ENCODE measurements at places on chromosomes 4 and X.

DNA sequence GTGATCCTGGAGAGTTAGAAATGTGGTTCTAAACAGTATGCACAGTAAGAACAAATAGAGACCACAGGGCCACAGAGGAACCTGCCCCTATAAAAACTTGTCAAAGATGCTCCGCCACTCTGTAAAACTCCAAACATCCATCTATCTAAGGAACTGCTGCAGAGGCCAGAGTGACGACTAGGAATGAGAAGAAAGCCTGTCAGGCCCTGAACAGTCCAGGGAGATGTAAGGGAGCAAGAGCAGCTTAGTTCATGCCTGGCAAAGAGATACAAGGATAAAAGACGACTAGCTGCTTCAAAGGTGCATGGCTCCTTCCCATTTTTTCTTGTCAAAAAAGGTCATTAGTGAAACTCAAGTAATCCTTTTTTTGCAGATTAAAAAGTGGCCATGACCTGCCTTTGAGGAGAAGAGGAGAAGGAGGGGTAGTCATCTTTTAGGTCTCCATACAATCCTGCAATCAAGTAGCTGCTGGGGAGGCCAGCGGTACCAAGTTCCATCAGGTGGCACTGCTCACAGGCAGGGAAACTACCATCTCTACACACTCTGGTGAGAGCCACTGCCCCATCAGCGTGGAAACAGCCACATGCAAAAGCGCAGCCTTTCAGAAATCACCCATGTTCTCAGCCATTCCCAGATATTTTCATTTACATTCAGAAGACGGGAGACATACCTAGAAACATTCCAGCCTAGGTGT is 162.1 kb downstream of the TSPAN5 start:
- DNase-seq: no peak

DNA sequence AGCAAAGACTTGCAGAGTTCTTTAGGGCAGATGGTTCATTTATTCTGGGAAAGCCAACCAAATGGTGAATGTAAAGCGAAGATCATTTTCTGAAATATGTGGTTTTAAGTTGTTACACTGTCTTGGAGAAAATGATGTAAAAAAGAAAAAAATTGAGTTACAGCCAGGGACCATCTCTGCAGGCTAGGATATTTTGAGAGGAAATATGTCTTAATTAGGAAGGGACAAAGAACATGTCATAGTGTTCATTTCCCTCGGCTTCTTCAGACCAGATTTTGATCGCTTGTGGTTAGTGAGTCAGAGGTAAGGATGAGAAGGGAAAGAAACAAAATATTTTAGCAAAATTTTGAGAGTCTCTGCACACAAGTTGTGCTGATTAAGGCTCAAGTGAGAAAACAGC is 59.0 kb upstream of the C1QTNF7 start:
- no peak for DNase-seq

DNA sequence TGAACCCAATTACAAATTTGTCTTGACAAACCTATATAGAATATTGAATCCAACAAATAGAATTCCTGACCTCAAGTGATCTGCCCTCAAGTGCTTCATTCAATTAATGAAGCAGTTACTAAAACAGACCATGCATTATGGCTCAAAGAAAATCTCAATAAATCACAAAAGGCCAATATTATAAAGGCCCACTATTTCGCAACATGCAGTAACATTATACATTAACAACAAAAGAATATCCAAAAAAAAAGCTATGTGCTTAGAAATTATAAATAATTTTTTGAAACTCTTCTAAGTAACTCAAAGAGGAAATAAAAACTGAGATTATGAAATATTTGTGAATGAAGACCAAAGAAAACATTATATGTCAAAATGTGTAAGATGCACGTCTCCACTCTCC is 177.7 kb downstream of the ZNF674 start:
- DNase-seq: no peak

DNA sequence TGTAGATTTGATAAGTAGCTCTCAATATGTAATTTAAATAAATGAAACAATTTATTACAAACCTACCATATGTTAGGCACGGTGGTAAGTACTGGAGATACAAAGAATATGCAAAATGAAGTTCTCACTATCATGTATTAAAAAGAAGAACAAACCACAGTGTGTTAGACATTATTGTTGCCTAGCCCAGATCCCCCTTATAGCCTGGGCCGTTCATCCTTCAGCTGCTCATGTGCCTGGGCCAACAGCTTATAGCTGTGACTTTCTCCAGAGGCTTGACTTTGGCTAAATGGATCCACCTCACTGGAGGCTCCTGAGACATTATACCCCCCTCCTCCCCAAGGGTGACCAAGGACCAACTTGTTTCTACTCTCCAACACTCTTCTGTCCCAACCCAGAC is 29.8 kb upstream of the CCNG2 start:
- DNase-seq: no peak

GRCh38 chr4:6106156-6106555 is 87.9 kb upstream of the C4orf50 start:
- DNase-seq: no peak

DNA sequence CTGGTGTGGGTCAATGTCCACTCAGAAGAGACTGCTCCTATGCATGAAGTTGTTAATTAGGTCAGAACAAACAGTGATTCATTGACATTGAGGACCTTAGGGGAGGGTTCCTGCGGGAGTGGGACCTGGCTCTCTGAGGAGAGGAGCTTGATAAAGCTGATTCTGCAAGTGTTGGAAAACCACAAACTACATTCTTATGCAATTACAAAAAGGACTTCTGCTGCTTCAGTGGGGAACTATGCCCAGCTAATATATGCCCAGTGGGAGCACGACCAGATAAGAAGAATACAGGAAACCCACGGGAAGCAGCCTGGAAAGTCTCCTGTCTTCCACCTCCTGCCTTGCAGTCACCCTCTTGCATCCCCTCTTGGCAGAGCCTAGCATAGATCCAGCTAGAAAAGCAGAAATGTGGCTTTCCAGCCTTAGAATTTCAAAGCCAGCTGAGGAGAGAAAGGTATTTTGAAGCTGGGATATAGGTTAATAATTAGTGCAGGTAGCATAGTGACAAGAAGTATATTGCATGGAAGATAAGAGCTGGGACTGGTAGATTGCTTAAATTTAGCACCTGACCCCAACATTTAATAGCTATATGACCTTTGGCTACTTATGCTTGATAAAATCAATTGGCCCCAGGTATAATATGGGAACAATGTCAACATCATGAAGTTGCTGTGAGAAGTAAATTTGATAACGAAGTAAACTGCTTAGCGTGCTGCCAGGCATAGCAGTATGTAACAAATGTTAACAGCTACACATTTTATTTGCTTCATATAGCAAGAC is 34.9 kb upstream of the UGT8 start:
- DNase-seq: no peak

- no peak for DNase-seq
Observed at GRCh38 chrX:109830704-109831206, 97.7 kb upstream of the ACSL4 start.

DNA sequence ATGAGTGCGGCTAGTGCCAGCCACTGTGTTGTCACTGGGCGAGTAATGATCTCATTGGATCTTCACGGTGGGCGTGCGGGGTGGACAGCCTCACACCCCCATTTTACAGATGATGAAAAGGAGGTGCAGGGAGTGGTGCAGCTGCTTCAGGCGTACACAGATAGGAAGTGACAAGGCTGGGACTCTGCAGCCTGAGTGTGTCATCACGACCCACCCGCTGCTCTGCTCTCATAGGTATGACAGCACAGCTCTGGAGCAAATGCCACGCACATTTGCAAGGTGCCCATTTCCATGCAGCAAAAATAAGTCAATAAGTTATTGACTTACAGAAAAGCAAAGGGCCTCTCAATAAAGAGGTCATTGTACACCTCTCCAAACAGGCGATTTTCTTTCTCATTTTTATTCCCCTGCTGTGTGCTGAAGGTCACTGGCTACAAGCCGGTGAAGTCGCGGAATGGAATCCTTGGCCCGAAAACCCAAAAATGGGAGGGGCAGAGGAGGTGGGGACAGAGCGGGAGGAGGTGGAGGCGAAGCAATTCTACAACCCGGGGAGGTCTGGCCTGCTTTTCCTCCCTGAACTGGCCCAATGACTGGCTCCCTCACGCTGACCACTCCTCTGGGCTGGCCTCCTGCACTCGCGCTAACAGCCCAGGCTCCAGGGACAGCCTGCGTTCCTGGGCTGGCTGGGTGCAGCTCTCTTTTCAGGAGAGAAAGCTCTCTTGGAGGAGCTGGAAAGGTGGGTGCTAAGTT is at the start of gene SOD3:
Gene SOD3, plus strand, starts transcription at position 658 of the 750 bp plus-strand sequence. CDS start 3,949 bp downstream, outside the sequence.
- DNase-seq: peak; percentile 76

DNA sequence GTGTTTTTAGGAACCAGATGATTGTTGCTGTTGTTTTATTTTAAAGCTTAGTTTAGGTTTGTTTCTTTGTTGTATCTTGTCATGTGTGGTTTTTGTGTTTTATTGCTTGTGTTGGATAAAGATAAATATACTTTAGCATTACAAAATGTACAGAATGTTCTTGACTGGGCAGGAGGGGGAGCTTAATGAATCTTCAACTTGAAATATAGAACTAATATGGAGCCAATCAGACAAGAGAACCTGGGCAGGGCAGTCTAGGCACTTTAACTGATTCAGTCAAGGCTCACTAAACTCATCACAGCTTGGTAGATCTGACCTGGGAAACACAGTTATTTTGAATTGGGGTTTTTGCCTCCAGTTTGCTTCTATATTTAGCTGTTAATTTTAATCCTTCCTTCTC is 304.2 kb downstream of the ARHGAP24 start:
- DNase-seq: no peak

- DNase-seq: no peak
Observed at GRCh38 chr4:26701786-26702227, 117.9 kb downstream of the TBC1D19 start.

DNA sequence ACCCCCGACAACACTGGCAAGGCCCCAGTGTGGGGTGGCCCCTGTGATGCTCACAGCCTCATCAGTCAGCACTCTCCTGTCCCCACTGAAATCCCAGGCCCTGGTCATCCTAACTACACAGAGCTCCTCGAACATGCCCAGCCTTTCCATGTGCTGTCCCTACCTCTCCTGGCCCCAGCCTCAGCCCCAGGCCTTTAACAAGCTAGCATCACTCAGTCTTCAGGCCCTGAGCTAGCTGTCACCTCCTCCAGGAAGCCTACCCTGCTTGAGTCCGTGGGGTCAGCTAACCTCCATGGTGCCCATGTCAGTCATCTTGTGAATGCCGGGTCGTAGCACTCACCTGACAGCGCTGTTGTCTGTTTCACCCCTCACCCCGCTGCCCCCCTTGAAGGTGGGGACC is 25.6 kb upstream of the C4orf50 start:
- no peak for DNase-seq

DNA sequence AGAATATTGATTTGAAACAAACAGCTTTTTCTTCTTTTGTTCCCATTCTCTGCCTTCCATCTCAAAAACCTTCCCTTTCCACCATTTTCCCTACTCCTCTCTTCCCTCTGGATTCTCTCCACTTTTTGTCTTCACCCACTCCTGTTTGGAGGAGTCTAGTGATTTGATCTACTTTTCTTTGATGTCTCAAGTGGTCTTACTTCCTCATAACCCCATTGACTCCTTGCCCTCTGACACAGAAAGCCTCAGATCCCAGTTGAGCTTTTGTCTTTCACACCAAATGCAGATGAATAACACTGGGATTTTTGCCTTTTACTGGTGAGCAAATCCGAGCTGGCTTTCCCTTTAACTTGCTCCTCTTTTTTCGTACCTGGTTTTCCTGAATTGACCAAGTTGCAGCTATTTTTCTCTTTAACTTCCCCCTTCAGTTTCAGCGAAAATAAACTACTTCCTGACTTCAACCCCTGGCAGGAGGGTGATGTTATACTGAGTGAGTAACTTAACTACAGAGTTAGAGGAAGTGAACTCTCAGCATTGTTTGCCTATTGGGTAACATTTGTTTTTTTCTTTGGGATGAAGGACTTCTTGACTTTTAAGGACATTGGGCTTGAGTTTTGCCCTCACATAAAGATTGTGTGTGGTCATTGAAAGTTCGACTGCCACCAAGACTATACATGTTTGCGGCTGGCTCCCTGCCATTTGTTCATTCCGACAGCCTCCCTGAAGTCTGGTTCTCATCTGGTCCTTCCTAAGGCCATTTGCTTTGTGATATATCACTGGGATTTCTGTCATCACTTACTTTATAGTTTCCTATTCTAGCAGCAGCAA is 392.8 kb upstream of the NR3C2 start:
- DNase-seq: no peak

- no peak for DNase-seq
Observed at GRCh38 chrX:123698979-123699520, 33.8 kb downstream of the THOC2 start.

DNA sequence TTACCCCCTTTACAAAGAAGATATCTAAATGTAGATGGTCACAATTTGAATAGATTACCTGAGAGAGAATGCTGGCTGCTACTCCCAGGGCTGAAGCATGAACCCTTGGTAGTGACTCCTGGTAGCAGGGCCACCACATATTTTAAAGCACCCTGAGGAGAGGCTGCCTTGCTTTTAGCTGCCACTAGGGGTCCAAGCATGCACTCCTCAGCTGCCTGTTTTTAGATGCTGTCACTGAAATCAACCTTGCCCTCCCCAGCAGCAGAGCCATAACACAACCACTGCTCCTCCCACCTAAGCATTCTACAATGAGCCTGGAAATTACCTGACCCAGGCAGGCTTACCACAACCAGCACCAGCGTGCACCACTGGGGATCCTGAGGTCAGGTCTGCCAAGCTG is 850.9 kb downstream of the FAM133A start:
- DNase-seq: no peak

DNA sequence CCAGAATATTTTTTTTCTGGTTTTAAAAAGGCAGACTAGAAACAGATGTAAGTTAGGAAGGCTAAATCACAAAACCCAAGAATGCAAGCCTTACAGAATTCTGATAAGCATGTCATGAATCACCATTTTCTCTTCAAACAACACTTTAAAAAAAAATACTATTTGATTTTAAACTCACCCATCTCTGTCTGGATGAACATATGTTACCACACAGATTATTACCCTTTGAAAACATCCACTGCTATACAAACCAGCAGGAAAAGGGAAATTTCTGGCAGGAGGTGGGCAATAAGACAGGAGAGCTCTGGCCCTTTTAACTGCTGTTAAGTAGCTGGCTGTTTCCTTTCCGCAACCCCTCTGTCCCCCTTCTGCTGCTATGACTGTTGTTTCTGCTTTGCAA is 317.7 kb upstream of the NOCT start:
- DNase-seq: no peak

- no peak for DNase-seq
Observed at GRCh38 chr4:113371111-113371510, 321.7 kb downstream of the ANK2 start.

DNA sequence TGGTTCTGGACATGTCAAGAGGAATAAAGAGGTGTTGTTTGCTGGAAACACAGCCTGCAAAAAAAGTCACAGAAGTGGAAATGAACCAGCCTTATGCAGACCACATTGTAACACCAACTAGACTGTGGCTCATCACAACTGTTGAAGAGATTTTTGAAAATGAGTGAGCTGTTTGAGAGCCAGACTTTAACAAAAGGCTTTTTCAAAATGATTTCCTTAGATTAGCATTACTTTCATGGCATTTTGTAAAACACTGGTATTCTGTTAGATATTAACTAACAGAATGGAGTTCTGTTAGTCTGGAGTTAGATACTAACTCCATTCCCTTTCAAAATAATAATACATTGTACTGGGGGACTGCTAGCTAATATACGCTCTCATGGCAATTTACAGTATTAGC is 60.6 kb upstream of the GABRA2 start:
- no peak for DNase-seq

- DNase-seq: no peak
Observed at GRCh38 chr4:82057990-82058544, 315.7 kb downstream of the HNRNPD start.

All from HuH-7.5 (cell line).